ENCODE measurements at places on chromosomes 4 and X.

DNA sequence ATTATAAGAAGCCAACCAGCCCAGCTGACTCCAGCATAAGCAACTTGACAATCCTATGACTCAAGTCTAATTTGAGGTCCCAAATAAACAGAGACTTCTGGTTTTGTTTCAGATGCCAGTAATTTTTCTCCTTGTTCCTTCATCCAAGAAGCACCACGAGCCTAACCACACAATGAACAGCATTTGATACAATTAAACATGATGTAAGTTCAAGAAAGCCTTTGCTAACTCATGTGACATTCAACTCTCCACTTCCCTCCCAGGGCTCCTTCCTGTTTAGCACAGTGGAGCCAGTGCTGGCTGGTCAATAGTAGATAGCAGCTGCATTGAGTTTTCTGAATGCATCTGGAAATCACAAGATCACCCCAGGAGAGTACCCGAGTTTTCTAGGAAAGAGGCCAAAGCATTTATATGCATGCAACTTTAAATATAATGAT is 206.3 kb downstream of the ARHGAP24 start:
- no peak for DNase-seq

DNA sequence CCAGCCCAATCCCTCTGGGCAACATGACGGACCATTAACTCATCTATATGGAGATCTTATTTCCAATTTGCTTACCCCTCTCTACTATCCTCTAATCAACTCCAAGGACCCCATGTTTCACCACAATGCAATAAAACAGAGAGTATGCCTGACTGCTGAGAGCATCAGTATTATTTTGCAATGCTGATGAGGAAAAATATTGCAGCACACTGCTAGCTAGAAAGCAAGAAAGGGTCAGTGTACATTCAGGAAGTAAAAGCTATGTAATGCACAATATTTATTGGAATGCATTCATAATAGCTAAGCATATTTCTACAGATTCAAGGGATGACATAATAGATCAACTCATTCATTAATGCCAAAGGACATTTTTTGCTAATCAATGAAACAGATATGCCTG is 33.2 kb downstream of the ARAP2 start:
- no peak for DNase-seq

GRCh38 chr4:23899565-23899964 is 9.7 kb upstream of the PPARGC1A start:
- DNase-seq: no peak

GRCh38 chr4:100707786-100708185 is 190.0 kb upstream of the EMCN start:
- no peak for DNase-seq

DNA sequence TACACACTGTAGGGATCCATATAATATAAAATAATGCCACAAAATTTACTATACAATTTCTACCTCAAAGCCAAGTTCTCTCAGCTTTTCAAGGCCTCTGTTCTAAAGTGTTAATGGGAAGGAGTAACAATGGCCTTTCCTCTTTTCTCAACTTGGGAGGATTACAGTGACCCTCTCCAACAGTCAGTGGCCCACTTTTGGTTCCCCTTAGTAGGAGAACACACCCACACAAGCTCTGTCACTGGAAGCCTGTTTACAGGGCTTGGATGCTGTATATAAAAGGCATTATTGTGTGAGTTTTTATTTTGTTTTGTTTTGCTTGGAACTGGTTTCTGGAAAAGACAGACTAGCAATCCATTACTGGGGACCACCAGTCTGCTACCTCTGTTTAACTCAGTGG is 1.8 kb downstream of the ARHGEF6 start:
- no peak for DNase-seq

GRCh38 chrX:68180579-68180978 is 252.7 kb downstream of the OPHN1 start:
- DNase-seq: no peak

DNA sequence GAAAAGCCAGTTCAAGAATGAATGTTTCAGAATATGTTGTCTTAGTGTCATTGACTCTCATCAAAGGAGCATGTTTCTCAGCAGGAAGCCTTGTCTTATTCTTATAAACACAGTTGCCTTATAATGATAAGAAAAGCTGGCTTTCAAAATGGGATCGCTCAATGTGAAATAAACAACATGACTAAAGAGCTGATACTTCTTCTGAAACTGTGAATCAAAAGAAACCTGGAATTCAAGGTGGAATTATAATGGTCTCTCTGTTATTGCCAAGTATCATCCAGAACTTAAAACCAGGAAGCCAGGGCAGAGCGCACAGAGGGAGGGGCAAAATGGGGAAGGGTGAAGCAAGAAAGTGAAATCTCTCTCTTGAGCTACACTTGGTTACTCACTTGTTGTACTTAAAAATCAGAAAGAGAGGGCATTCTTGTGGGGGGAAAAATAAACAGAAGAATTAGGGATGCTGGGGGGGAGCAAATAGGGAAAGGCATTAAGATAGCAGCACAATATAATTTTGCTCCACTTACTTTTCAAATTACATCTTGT is 270.0 kb downstream of the MAPK10 start:
- no peak for DNase-seq

GRCh38 chr4:52164116-52164515 is 113.0 kb downstream of the SPATA18 start:
- DNase-seq: no peak

DNA sequence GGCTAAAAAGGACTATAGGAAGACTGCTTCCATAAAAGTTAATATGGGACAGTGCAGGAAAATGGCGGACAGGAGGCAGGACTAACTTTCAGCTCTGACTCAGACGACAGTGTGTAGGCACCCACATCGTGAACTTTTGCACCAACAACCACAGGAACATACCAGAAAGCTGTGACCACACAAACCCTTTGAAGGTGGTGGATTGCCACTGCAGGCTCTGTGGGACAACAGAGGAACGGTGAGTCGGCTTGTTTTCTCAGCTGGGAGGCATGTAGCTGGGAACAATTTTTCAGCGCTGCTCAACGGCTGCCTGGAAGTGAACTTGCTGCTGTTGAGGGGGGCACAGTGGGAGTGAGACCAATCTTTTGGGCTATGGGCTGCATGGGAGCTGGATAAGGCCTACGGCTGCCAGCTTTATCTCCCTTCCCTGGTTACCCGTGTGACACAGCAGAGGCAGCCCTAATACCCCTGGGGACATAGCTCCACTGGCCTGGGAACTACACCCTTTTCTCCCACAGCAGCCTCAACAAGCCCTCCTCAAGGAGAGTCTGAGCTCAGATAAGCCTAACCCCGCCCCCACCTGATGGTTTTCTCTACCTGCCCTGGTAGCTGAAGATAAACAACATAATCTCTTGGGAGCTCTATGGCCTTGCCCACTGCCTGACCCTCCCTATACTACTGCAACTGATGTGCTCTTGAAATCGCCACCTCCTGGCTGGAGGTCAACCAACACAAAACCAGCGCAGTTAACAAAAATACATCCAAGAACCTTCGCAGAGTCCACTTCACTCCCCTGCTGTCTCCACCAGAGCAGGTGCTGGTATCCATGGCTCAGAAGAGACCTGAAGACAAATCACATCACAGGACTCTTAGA is 1537.0 kb downstream of the C4orf33 start:
- no peak for DNase-seq

- DNase-seq: peak; percentile 52
Measured at GRCh38 chr4:3305610-3306371, 13.0 kb downstream of the RGS12 start.

DNA sequence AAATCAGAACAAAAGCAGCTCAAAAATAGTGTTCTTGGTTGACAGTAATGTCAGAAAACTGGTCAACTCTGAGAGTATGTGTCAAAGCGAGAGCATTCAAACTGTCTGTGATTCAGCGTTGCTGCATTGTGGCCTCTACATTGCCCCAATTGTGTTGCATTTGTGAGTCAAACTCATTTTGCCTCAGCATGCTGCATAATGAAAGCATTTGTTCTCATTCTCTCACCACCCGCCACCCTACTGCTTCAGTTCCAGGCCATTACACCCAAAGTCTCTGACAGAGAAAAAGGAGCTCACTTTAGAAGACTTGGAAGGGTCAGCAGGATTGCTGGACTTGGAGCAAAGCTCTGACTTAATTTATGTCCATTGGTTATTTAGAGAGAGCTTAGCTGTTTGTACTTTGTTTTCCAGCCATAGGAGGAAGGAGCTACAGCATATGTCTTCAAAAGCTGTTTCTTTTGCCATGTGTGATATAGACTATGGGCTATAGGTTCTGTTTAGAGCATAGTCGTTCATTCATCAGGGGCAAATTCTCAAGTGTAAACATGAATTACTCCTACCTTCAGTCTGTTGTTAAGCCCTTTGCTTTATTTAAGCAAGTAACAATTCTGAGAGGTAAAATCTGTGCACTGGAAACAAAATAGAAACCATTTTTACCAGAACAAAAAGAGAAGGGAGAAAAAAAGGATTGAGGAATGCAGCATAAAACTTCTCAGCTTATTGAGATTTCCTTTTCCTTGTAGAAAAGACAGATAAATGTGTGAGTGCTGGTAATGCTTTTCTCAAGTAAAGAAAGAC is 153.4 kb upstream of the ANK2 start:
- no peak for DNase-seq

Data from activated naive CD4-positive, alpha-beta T cell treated with anti-CD3 and anti-CD28 coated beads, Interleukin-2, amount 10 ng/mL, durations not matched to agents 7 days and 5 days (primary cell).